Stimulated activated CD8-positive, alpha-beta memory T cell treated with anti-CD3 and anti-CD28 coated beads, Interleukin-4, amount 100 ng/mL, for 4 hours (primary cell): ENCODE measurements at places on chromosomes 1 and 21.
A peak's percentile ranks its signal among the peaks of the same experiment; 100 is the strongest.

DNA sequence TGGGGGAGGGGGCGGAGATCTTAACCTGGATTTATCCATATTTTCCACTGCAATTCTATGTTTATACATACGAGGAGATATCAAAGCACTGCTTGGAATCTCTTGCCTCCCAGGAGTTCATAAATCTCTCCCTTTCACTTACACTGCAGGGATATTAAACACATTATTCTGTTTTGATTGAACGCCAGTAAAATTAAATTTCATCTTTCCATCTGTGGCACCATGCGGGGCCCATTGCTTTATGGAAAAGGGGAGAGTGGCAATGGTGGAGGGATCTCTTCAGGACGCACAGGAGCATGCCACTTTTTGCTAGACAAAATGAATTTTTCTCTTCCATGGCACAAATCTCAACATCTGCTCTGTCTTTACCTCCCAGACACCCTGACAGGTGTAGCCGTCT, 648.0 kb upstream of the PLXNA2 start:
- DNase-seq, result no peak

GRCh38 chr1:86633921-86634320, 70.5 kb upstream of the SH3GLB1 start:
- no peak for DNase-seq

DNA sequence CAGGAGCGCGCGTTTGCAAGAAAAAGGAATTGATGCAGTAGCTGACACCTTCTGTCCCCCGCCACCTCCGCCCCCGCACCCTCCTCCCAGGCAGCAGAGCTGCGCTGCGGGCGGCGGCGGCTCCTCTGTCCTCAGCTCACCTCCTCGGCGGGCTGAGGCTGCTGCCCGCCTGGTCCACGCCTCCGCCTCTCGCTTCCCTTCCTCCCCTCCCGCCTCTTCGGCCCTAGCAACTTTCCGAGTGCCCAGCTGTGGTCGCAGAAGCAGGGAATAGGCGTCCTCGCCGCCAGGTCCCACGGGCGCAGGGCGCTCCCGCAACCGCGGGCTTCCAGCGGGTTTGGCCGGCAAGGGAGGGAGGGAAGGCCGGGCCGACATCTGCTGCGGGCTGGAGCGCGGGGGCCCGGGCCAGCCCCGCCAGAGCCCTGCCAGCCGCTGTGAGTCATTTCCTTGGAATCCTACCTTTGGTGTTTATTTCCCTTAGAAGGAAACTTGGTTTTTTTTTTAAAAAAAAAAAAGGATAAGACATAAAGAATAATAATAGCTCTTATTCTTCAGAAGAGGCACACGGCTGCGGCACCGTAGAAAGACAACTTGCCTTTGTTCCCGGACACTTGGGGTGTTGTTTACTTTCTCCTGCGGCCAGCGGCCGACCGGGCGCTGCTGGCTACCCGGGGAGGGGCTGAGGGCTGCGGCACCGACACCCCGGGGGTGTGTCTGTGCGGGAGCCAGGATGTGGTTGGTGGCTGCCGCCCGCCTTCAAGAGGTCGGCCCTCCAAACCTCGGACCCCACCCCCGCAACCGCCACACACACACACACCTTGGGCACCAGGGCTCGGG, 1.1 kb downstream of the SERTAD4 start:
- DNase-seq, result no peak

GRCh38 chr21:41641821-41642701, 124.8 kb downstream of the RIPK4 start:
- DNase-seq, result no peak

- DNase-seq, result no peak
Observed at GRCh38 chr1:51663105-51663504, 46.2 kb downstream of the OSBPL9 start.

GRCh38 chr1:42311138-42311537, 23.9 kb downstream of the FOXJ3 start:
- DNase-seq, result no peak

- DNase-seq, result no peak
Observed at GRCh38 chr21:18772404-18772803, 368.8 kb upstream of the TMPRSS15 start.

DNA sequence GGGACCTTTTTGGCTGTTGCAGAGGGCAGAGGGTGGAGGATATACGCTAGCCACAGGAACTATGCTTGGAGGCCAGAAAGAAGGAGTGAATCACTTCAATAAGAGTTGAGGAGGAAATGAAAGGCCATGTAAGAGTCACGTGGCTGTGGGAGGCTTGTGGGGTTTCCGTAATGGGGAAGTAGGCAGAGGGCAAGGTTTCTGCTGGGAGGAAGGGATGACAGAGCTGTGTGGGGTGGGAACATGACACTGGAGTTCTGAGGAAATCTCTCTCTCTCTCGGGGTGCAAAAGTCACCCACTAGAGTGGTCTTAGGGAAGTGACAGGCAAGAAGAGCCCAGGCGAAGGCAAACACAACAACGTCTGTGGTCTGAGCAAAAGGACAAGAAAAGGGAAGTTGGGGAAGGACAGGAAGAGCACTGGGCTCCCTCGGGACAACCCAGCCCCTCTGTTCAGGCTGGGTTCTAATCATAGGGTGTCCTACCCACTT, 3.9 kb upstream of the CD1C start:
- peak; percentile 7 for DNase-seq

- DNase-seq, result no peak
Observed at GRCh38 chr1:86445919-86446318, 21.9 kb downstream of the CLCA2 start.

- no peak for DNase-seq
Observed at GRCh38 chr1:22319608-22320007, 132.0 kb upstream of the ZBTB40 start.

DNA sequence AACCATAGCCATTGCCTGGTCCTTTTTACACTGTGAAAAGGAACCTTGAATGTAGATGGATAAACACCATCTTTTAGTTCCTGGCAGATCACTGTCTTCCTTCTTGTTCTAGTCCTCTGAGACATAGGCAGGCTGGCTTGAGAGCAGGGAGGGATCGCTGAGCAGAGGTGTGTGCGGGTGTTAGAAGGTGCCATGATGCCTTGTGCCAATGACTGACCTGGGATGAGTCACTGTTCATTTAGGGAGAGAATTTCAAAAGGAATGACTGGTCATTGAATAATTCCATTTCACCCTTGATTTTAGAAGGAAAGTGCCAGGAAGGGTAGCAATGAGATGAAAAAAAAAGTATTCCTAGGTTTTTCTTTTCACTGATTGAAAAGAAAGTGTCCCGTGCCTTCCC, 383.9 kb downstream of the KIF26B start:
- no peak for DNase-seq

- no peak for DNase-seq
Observed at GRCh38 chr1:21831454-21831970, 19.4 kb downstream of the LDLRAD2 start.

GRCh38 chr1:156527584-156527983, 27.0 kb upstream of the MEF2D start:
- DNase-seq, result no peak

DNA sequence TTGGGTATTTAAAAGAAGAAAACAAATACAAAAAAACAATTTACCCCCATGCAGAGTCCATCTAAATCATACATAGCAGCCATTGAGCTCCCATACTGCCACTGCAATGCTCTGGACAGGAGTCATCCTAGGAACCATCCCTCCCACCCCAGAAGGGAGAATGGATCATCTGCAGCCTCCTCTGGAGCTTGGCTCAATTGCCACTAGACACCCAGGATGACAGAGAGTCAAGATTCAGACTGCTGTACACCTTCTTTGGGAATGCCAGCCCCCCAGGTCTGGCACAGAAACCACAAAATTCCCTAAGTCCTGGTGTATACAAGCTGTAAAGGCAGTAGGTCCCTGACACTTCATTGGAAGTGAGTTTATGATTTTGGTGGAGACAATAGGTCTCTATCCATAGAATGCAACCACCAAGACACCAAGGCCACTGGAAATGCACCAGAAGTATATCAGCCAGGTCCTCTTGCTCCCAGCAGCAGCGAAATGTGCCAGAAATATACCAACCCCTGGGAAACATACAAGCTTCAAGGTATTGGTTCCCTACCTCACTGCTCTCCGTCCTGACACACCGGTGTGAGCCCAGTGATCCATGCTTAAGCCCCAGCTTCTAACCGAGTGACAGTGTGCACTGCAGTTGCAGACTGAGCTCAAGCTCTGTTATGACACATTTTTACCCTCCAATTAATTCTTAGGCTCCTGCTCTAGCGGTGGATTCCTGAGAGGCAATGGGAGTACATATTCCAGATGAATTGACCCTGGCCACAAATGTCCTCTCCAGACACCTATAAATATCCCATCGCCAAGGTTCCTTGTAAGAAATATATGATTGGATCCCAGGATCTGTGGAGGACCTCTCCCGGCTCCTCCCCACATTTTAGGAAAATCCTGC, 4.4 kb downstream of the TAL1 start:
- DNase-seq, result no peak

DNA sequence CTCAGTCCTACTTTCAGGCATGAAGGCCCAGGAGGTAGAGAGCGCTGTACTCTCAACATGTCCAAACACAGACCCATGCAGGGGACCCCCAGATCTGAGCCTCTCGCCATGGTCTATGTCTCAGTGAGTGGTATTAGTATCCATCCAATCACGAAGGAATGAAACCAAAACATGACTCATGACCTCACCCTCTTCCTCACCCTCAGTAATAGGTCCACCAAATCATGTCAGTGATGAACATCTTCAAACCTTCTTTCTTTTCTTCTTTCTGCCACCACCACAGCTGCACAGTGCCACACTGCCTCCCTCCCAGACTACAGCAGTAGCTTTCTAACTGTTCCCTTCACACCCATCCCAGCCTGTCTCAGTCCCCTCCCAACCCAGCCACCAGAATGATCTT, 16.8 kb downstream of the C1orf116 start:
- DNase-seq, result no peak

- no peak for DNase-seq
Observed at GRCh38 chr1:69946935-69947334, 258.4 kb downstream of the LRRC40 start.

- no peak for DNase-seq
Observed at GRCh38 chr1:211326528-211327345, at the start of gene TRAF5. TSS of gene TRAF5 (plus strand) at chr1:211326833. CDS start at chr1:211353240, 26,407 bp downstream.

GRCh38 chr1:240385985-240386978, 225.7 kb downstream of the GREM2 start:
- no peak for DNase-seq

GRCh38 chr1:31389616-31390015, 16.7 kb upstream of the FABP3 start:
- DNase-seq, result no peak

- DNase-seq, result no peak
Observed at GRCh38 chr1:152917794-152918193, 9.4 kb downstream of the IVL start.

GRCh38 chr1:185775501-185775900, 41.3 kb downstream of the HMCN1 start:
- no peak for DNase-seq

DNA sequence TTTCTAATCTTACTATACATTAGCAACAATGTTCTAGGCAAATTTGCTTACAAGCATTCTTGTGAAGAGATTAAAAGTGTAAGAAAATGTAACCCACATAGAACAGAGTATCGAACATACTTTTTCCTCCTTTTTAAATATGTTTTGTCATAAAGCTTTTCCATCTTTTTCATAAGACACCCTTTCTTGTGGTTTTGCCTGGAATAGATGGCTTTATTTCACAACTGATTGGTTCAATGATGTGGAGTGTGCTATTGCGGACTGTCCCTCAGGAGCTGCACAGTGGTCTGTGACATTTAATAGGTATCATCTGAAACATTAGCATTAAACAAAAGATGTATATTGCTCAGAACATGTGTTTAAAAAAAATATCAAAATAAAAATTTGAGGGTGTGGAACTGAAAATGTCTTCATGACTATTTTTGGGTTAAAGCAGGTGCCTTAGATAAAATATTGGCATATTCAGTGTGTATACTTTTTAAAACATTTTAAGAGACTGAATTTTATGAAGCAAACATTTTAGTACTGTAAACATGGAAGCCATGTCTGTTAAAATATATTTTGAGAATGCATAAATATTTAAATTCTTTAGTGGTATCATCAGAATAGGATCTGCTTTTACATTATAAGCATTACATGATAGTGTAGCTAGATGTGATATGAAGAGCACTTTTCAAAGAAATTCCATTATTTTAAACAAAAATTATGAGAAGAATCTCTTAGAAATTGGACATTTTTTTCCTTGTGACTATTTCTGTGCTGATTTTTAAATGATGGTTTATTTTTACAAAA, 48.3 kb upstream of the C1orf146 start:
- DNase-seq, result no peak

DNA sequence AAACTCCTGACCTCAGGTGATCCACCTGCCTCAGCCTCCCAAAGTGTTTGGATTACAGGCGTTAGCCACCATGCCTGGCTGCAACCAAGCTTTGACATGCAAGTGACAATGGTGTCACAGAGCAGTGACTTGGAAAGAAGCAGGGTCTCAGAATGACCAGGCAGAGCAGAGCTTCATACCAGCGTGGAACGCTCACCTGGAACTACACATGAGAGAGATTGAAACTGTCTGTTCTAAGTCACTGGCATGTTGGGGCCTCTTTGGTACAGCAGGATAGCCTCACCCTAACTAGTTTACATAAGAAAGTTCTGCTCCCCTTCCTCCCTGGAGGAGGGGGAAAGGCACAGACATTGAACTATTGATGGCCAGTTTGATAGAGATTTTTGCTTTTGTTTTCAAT, 47.5 kb upstream of the ITPKB start:
- DNase-seq, result no peak

DNA sequence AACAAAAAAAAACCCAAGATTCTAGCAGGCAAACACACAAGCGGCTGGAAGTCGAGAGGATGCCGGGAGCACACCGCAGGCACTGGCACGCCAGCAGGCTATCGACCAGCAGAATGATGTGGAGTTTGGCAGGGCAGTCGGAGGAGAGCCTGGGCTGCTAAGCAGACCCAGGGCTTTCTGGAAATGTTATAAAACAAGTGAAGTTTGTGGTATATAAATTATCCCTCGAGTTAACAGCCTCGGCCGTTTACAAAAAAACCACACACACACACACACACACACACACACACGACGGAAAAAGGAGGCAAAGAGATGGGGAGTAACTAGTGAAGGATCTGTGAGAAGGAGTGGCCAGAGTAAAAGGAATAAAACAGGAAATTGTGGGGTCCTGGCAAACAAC, 87.2 kb upstream of the IVNS1ABP start:
- DNase-seq, result no peak

DNA sequence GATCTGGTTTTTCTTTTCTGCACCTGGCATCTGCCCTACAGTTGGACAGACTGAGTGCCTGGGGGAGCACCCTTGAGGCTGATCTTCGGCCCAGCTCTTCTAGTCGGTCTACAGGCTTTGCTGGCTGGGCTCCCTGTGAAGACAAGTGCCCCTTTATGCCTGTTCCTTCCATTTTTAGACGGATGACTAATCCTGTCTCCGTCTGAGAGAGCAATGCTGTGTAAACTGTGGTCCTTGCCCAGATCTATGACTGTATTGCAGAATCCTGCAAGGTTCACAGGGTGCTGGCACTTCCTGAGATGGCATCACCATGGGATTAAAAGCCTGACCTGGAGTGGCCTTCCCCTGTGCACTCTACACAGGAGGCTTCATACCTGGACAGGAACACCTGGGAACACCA, 47.6 kb upstream of the SAMD13 start:
- no peak for DNase-seq

GRCh38 chr1:165444897-165445370, at the start of gene RXRG:
TSS of gene RXRG (minus strand) at chr1:165445126. CDS start at chr1:165444893, 233 bp downstream.
- no peak for DNase-seq
